Left ventricle myocardium superior (tissue), 1 donor: ENCODE measurements at places on chromosomes 6 and 20.
A peak's percentile ranks its signal among the peaks of the same experiment; 100 is the strongest.

DNA sequence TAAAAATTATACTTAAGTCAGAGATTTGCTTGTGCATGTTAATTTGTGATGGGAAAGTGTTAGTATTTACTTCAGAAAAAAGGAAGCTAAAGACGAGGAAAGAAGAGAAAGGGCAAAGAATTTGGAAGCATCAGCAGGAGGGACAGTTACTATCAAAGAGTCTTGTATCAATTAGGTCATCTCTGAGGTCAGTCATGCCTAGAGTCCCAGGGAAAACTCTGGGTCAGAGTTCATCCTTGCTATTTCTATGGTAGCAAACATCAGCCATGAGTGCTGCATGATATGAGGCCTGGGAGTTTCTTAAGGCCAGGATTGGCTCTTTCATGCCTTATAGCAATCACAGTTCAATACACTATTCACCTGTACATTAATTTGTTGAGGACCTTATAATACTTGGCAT lies 292.9 kb downstream of the FARS2 start:
- DNase-seq = no peak

GRCh38 chr6:158799051-158799792 lies 19.9 kb downstream of the EZR start:
- no peak for DNase-seq

GRCh38 chr20:35742741-35743523 lies 872 bp upstream of the RBM39 start:
- DNase-seq = no peak

GRCh38 chr6:33418690-33419291 lies 884 bp upstream of the CUTA start:
- DNase-seq = no peak

GRCh38 chr20:24775966-24776365 lies 173.1 kb upstream of the CST7 start:
- no peak for DNase-seq

- no peak for DNase-seq
These were observed 7.1 kb downstream of the XKR7 start for GRCh38 chr20:31974951-31975487.

GRCh38 chr6:84150705-84151104 lies 76.7 kb downstream of the CEP162 start:
- no peak for DNase-seq

GRCh38 chr20:63963784-63964301 lies 5.9 kb downstream of the ZNF512B start:
- no peak for DNase-seq

GRCh38 chr6:148451690-148452089 lies 109.1 kb downstream of the SASH1 start:
- DNase-seq = no peak

DNA sequence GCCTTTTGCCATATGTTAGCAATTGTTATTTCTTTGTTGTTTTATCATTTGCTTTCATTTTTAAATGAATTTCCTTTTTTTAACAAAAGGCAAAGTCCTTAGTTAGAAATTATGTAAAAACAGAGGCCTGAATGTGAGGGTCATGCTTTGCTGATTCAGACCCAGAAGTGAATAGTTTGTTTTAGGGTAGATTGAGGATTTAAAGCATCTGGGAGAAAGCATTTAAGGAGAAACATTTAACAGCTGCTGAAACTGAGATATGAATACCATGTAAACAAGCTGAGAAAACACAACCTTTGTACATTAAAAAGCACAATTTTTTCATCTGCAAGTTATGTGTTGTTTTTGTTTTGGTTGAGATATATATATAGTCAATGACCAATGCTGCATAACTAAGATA lies 8.0 kb downstream of the HTR1B start:
- no peak for DNase-seq

DNA sequence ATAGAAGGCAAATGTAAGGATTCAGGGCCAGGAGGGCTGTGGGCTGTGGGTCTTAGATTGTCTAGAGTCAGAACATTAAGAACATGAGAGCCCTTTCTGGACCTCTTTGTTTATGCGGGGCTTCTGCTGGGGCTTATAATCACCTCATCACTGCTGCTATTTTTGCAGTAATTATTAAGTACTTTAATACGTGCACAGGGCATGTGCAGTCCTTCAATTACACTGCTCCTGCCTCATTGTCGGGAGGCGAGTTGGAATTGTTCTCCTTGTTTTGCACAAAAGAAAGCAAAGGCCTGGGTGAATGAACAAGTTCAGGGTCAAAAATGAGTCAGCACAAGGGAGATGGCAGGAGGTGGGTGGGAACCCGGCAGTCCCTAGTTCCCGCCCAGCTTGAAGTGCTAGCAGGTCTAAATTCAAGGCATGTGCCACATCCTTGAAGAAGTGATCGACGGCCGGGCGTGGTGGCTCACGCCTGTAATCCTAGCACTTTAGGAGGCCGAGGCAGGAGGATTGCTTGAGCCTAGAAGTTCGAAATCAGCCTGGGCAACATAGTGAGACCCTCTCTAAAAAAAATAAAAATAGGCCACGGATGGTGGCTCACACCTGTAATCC lies 34.4 kb upstream of the PTPN1 start:
- DNase-seq = no peak

DNA sequence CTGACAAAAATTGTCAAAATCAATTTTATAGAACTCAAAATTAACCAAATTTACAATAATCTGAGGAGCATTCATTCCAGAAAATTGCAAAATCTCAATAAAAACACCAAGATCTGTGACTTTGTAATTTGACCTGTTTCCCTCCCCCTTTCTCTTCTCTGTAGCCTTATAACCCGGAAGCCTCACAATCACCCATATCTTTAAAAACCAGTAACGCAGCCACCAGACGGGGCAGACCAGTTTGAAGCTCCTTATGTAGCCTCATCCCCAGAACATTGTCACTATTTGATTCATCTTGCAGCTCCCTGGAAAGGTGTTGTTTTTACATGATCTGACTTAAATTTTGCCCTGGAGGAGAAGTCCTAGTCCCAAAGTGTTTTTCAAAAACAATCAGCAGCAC lies 27.5 kb upstream of the TGM6 start:
- DNase-seq = no peak

DNA sequence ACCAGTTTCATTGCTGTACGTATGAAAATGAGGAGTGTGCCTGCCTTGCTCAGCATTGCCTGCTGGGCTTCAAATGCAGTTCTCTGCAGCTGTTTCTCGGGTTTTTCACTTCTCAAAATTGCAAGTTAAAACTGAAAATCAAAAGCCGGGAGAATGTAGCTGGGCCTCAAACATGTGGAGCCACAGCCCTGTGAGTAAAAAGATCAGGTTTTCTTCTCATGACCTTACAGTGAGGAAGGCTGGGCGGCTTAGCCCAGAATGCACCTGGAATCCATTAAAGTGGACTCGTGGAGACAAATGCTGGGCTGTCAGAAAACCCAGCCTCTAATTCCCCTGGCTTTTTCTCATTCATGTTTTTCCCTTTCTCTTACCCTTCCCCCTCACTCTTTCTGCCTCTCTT lies 34.4 kb downstream of the DSE start:
- DNase-seq = peak; percentile 28

- no peak for DNase-seq
These were observed 108.0 kb downstream of the RIN2 start for GRCh38 chr20:19866070-19866469.

- peak; percentile 45 for DNase-seq
These were observed 1.0 kb upstream of the E2F3 start for GRCh38 chr6:20400456-20401204.

- DNase-seq = peak; percentile 67
These were observed 843 bp downstream of the FBXO9 start for GRCh38 chr6:53066077-53066417.

GRCh38 chr20:33674294-33675135 lies at the start of gene NECAB3:
Gene NECAB3 (minus strand): TSS chr20:33674428. CDS start chr20:33674352, 76 bp downstream.
- peak; percentile 94 for DNase-seq

DNA sequence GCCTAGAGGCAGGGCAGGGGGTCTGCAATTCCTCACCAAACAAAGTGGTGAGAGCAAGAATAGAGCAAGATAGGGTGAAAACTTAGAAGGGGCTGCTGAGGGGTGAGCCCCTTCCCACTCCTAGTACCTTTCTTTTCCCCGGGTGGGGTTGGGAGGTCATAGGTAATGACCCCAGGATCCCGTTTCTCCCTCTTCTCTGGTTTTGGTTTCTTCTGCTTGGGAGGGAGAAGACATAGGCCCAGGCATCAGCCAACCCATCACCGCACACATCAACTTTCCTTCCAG lies 3.5 kb downstream of the VARS1 start:
- DNase-seq = no peak

GRCh38 chr6:74277777-74278186 lies 581.8 kb downstream of the CD109 start:
- no peak for DNase-seq

DNA sequence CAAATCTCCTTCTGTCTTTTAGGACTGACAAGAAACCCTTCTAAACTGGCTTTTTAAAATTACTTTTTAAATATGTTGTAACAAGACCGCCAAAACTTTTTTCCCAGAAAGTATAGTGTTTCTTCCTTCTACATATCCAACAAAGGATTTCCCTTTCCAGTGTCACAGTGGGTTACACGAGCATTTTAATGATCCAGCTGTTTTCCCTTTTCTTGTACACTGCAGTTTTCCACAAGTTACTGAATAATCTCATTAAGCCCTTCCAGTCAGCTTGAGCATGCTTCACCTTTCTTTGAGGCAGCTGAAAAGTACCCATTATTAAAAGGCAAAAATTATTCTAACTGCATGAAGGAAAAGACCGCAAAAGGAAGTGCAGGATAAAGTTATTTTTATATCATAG lies 48.6 kb downstream of the CD24 start:
- DNase-seq = no peak

- DNase-seq = no peak
These were observed 194.0 kb downstream of the TRIM27 start for GRCh38 chr6:28729501-28730402.

GRCh38 chr20:20368418-20369249 lies 730 bp downstream of the INSM1 start:
- no peak for DNase-seq

- DNase-seq = peak; percentile 71
These were observed 57.4 kb downstream of the SYTL3 start for GRCh38 chr6:158707120-158707820.

GRCh38 chr20:56429941-56430340 lies 17.9 kb downstream of the CASS4 start:
- DNase-seq = no peak

DNA sequence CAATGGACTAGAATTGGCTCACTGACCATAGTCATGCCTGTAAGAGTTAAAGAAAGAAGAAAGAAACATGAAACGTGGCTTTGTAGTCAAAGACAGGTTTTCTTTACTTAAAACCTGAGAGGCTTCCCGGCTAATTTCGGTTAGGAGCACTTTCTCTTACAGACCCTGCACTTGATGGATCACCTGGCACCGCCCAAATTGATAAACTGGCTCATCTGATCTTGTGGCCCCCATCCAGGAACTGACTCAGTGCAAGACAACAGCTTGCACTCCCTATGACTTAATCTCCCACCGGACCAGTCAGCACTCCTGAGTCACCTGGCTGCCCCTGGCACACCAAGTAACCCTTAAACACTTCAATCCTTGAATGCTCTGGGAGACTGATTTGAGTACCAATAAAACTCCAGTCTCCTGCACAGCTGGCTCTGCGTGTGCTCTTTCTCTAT lies 12.3 kb downstream of the TMEM14B start:
- peak; percentile 33 for DNase-seq

DNA sequence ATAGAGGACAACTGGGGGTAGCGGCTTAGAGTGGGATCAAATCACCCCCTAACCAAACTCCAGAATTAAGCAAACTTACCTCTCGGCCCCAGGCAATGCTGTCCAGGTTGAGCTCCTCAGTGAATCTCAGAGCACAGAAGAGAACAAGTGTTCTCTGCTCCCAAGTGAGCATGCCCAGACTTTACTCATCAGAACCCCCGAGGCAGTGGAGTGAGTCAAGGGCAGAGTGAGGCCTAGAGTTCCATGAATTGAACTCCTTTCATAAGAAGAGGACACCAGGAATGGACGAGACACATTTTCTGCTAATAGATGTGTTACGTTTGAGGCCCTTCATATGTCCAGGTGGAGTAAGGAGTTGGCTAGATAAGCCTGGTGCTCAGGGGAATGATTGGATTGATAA lies 134.0 kb upstream of the DTNBP1 start:
- DNase-seq = no peak

GRCh38 chr6:75285283-75285639 lies 669 bp upstream of the TMEM30A start:
- DNase-seq = no peak

GRCh38 chr6:143232849-143233248 lies 172.2 kb downstream of the AIG1 start:
- peak; percentile 39 for DNase-seq

DNA sequence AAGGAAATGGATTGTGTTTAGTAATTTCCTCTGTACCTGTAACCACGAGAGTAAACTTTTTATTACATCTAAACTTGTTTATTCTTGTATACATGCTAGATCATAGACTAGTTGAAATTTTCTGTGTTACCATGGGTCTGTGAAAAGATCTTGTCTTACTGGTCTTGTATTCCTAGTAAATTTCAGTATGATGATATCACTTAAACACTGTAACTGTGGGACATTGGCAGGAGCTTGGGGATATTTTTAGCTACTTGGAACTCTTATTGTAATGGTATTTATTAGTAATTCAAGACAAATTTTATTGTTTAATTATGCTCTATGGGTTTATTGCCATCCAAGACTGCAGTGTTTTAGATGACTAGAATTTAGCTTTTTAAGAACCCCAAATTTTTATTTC lies 25.9 kb upstream of the TULP4 start:
- DNase-seq = no peak

GRCh38 chr6:137056121-137056880 lies 11.5 kb upstream of the IL20RA start:
- DNase-seq = no peak

GRCh38 chr20:62708591-62709536 lies at the start of gene NTSR1:
Gene NTSR1 (plus strand): TSS chr20:62708836. CDS start chr20:62709208, 372 bp downstream.
- DNase-seq = peak; percentile 24

DNA sequence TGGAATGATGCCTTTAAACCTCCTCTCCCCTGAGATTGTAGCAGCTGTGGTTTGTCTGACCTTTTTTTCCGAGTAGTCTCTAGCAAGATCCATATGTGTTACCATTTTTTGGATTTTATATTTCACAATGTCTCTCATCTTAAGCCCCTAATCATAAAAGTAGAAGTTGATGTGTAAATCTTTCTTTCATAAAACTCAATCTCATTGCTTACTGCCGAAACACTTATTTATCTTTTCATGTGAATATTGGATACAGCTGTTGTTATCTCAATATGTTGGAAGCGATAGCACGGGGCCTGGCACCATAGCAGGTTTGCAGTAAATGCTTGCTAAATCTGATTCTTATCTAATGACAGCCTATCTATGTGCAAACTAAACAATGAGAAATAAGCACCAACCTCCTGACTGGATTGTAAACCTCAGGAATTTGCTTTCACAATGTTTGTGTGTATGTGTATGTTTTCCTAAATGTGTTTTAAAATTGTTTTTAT lies 14.2 kb downstream of the SMPDL3A start:
- no peak for DNase-seq
